ENCODE measurements at places on chromosomes 13 and 19.

DNA sequence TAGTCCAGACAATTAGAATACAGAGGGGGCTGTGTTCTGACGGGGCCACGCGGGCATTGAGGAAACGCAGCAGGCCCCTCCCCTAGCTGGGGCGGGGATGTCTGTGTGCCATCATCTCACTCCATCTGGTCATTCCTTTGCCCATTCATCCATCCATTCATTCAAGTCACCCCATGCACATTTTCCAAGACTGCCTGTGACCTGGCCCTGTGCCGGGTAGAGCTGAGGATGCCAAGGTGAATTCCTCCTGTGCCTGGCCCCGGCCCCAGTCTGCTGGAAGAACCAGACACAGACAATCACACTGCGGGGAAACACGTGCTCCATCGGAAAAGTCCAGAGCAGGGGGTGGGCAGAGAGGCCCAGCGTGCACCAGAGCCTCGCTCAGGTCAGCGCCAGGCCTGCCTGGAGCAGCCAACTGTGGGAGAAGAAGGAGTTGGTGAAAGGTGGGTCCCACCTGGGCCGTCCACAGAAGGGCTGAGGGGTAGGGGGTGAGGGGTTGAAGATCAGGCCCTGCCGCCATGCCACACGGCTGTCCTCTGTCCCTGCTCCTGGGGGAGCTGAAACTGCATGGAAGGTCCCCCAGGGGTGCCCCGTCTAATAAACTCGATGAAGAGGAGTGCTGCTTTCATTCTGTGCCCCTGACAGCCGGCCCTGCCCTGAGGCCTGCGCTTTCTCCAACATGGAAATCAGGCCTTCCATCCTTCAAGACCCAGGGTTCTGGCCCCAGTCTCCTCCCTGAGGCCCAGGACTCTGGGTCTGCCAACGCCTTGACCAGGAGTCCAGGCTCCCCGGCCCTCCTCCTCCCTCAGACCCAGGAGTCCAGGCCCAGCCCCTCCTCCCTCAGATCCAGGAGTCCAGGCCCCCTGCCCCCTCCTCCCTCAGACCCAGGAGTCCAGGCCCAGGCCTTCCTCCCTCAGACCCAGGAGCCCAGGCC, 1.6 kb upstream of the CACNG6 start:
- no peaks in the 10 kb centered on the region for H3K36me3 ChIP-seq
- no peak for DNase-seq
- H3K27me3 ChIP-seq: peaks cover 59% of the 10 kb centered on the region
- peaks cover 8% of the 10 kb centered on the region for H3K4me1 ChIP-seq
- H3K4me3 ChIP-seq: no peak overlapping the region
- H3K27ac ChIP-seq: no peak overlapping the region

DNA sequence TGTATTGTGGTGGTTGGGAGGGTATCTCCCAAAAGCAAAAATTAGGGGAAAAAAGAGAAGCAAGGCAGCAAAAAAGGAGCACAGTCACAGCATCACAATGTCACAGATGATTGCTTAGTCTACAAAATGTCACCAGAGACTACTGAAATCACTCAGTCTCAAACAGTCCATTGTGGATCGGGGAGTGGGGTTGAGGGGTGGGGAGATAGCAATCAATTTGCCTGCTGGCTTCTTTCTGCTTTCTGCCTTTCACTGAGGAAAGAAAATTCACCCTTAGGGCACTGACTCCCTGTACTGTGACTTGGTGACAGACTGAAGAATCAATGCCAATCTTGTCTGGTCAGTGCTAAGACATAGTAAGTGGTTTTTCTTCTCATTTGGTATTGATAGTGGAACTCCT, 2127.1 kb upstream of the PCDH20 start:
- no peak overlapping the region for H3K4me3 ChIP-seq
- no peaks in the 10 kb centered on the region for H3K27me3 ChIP-seq
- no peak overlapping the region for H3K27ac ChIP-seq
- no peaks in the 10 kb centered on the region for H3K4me1 ChIP-seq

GRCh38 chr13:103031332-103031873, 34.8 kb downstream of the SLC10A2 start:
- DNase-seq: no peak
- H3K4me1 ChIP-seq: no peaks in the 10 kb centered on the region
- H3K4me3 ChIP-seq: no peak overlapping the region

DNA sequence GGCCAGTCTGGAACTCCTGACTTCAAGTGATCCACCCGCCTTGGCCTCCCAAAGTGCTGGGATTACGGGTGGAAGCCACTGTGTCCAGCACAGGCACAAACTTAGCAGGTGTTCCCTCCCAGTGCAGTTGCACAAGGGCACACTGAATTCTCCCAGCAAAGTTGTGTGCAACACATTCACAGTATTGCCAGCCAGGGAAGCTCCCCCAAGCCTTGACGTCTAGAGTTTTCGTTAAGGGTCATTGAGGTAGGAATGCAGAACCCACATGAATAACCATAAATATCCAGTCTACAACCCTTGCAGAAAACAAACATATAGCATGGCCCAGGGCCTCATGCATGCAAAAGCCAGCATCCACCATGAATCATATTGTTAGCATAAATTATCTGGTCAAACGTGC, 3.3 kb upstream of the AURKC start:
- no peaks in the 10 kb centered on the region for H3K36me3 ChIP-seq
- no peaks in the 10 kb centered on the region for H3K4me1 ChIP-seq
- H3K4me3 ChIP-seq: no peak overlapping the region
- DNase-seq: no peak
- no peaks in the 10 kb centered on the region for H3K27me3 ChIP-seq

DNA sequence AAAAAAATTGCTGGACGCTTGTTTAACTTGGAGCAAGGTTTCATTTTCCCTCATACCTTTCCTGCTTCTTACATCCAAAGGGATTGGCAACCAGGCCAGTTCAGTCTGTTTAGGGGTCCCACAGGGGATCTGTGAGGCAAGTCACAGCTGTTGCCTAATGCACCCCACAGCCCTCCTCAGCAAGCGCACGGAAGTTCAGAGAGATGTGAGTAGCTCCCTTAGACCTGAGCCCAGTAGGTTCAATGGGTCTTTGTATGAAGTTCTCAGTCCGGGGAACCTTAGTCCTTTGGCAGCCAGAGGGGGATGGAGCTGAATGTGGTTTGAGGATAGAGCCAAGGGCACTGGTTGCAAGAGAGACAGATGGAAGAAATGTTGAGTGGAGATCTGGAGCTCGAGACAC, 13.0 kb downstream of the SAMD4B start:
- peaks cover 27% of the 10 kb centered on the region for H3K4me1 ChIP-seq
- DNase-seq: no peak
- H3K36me3 ChIP-seq: peaks cover 80% of the 10 kb centered on the region
- no peaks in the 10 kb centered on the region for H3K27me3 ChIP-seq

- H3K27ac ChIP-seq: no peak overlapping the region
- H3K4me1 ChIP-seq: peaks cover 6% of the 10 kb centered on the region
- H3K36me3 ChIP-seq: no peaks in the 10 kb centered on the region
- DNase-seq: peak; percentile 69
- no peak overlapping the region for H3K4me3 ChIP-seq
- peaks cover 16% of the 10 kb centered on the region for H3K27me3 ChIP-seq
These were observed 5.8 kb downstream of the PCDH9 start for GRCh38 chr13:67224148-67224846.

DNA sequence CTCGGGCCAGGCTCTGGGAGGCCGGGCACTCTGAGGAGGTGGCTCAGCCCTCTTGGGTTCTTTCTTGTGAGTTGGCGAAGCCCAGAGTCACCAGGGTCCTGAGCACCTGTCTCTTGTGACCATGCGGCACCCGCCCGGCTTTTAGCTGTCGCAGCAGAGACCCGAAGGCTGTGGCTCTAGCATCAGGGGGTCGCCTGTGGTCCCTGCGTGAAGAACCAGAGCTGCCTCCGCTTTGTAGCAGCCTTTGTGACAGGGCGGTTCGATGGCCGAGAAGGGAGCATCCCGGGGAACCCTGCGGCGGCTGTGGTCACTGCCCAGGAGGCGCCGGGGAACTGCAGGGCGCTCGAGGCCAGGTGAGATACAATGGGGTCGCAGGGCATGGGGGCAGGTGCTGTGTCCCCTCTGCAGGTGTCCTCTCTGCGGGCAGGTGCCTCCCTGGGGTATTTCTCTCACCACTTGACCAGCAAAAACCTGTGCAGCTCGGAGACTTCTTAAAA, 10.4 kb downstream of the MCF2L start:
- peaks cover 17% of the 10 kb centered on the region for H3K4me1 ChIP-seq
- peak overlapping the region; percentile 37 for H3K4me3 ChIP-seq
- peak overlapping the region; percentile 67 for H3K27ac ChIP-seq
- no peaks in the 10 kb centered on the region for H3K36me3 ChIP-seq

GRCh38 chr19:5054551-5055456, 85.9 kb downstream of the KDM4B start:
- peaks cover 20% of the 10 kb centered on the region for H3K36me3 ChIP-seq
- H3K27me3 ChIP-seq: no peaks in the 10 kb centered on the region
- peaks cover 30% of the 10 kb centered on the region for H3K4me1 ChIP-seq
- DNase-seq: no peak
- no peak overlapping the region for H3K4me3 ChIP-seq
- H3K27ac ChIP-seq: no peak overlapping the region

GRCh38 chr13:85362980-85363379, 436.2 kb downstream of the SLITRK6 start:
- H3K27ac ChIP-seq: no peak overlapping the region
- DNase-seq: no peak
- H3K4me1 ChIP-seq: no peaks in the 10 kb centered on the region
- no peaks in the 10 kb centered on the region for H3K36me3 ChIP-seq
- no peak overlapping the region for H3K4me3 ChIP-seq

- H3K27me3 ChIP-seq: no peaks in the 10 kb centered on the region
- DNase-seq: no peak
- no peaks in the 10 kb centered on the region for H3K36me3 ChIP-seq
- no peaks in the 10 kb centered on the region for H3K4me1 ChIP-seq
- H3K4me3 ChIP-seq: no peak overlapping the region
These were observed 32.4 kb downstream of the GPR42 start for GRCh38 chr19:35403116-35403760.

DNA sequence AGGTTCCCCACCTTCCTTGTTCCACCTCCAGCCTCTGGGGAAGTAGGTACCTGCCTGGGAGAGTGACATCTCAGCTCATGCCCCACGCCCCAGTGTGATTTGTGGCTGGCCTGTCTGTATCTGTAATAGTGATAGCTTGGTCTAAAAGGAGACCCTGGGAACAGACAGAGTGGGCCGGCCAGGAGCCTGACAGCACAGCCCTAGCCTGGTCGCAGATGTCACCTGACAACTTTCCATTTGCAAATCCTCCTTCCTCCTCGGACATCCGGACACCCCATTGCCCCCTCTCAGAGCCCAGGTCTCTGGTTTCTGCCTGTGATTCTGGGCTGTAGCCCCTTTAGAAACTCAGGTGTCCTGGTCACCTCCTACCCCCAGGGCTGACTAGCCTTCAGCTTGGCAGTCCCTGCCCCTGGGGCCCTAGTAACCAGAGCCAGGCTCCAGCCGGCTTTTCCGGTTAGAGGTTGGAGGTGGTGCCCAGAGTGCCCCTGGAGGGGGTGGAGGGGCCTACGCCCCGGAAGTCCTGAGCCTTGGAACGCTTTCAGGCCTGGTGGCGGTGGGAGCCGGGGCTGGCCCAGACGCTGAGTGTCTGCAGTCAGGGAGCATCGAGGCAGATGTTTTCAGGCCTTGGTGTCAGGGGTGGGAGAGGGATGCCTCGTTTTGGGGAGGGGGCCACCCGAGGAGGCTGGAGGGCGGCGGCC, 6.5 kb downstream of the LRRC8E start:
- H3K36me3 ChIP-seq: peaks cover 9% of the 10 kb centered on the region
- H3K27ac ChIP-seq: peak overlapping the region; percentile 15
- no peaks in the 10 kb centered on the region for H3K27me3 ChIP-seq
- peaks cover 19% of the 10 kb centered on the region for H3K4me1 ChIP-seq

- no peak for DNase-seq
- H3K27ac ChIP-seq: no peak overlapping the region
- H3K4me1 ChIP-seq: no peaks in the 10 kb centered on the region
- H3K36me3 ChIP-seq: peaks cover 18% of the 10 kb centered on the region
- no peaks in the 10 kb centered on the region for H3K27me3 ChIP-seq
These were observed 15.0 kb downstream of the COG6 start for GRCh38 chr13:39670445-39670844.

DNA sequence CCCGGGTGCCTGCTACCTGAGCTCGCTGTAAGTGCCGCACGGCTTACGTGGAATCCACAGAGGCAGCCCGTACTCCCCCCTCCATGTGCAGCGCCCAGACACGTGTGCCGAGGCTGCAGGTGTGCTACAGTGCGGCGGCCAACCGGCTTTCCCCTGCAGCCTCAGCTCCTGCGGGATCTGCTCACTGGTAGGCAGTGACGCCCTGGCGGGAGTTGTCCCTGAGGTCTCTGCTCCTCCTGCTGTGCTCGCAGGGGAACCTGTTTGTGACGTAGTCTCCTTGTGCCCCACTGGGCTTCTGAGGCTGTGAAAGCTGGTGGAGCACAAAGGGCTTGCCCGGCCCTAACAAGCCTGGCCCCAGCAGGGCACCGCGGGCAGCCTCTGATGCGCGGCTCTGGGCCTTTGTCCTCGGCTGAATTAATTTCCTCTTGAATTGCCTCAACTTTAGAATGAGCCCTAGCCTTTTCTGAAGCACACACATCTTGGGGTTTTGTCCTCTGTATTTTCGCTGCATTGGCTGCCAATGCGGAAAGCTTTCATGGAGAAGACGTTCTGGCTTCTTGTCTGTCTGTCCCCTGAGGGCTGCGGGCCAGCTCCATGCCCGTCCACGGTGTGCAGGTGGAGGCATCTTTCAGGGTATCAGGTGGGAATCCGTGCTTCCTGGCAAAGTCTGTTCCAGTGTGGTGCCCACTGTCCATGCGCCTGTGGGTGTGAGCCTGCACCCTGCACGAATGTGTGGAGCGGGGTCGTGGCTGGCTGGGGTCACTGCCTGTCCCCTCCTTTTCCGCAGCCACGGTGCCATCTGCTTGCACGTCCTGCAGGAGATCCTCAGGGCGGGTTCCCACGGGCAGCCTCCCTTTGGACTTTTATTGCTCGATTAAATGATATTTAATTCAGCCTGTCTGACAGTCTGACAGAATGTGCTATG, 77.3 kb upstream of the MCF2L start:
- no peaks in the 10 kb centered on the region for H3K36me3 ChIP-seq
- H3K27ac ChIP-seq: no peak overlapping the region
- H3K4me1 ChIP-seq: peaks cover 40% of the 10 kb centered on the region
- DNase-seq: no peak

DNA sequence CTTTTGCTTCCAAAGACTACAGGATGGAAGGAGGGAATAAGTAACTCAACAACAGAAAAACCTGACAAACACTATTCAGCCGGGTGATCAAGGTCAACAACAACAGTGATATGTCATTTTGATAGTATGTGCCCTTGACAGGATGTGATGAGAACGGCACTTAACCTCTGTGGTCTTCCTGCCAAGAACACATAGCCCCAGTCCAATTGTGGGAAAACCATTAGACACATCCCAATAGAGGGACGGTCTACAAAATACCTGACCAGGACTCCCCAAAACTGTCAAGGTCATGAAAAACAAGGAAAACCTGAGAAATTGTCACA, 43.1 kb upstream of the AMER2 start:
- H3K27me3 ChIP-seq: peaks cover 4% of the 10 kb centered on the region
- no peak overlapping the region for H3K4me3 ChIP-seq
- DNase-seq: no peak
- H3K27ac ChIP-seq: no peak overlapping the region
- no peaks in the 10 kb centered on the region for H3K36me3 ChIP-seq

- no peak overlapping the region for H3K4me3 ChIP-seq
- H3K27ac ChIP-seq: no peak overlapping the region
- no peak for DNase-seq
- no peaks in the 10 kb centered on the region for H3K4me1 ChIP-seq
These were observed 70.4 kb downstream of the SLITRK6 start for GRCh38 chr13:85728811-85729210.

- H3K27ac ChIP-seq: no peak overlapping the region
- H3K27me3 ChIP-seq: no peaks in the 10 kb centered on the region
- DNase-seq: no peak
- H3K36me3 ChIP-seq: no peaks in the 10 kb centered on the region
These were observed 203.2 kb downstream of the TUBA3C start for GRCh38 chr13:18978447-18978846.

Measured in suprapubic skin (tissue), 4 donors.